Skeletal muscle tissue (tissue), 5 donors: ENCODE measurements at places on chromosomes 4 and X. TPM values are rescaled to one million over a fixed set of nuclear protein-coding genes. Genes with fewer than 3 reads are reported as not detected.

Gene BEND4
- under 0.01 TPM for total RNA-seq

Gene NDNF
- 5.2 TPM for total RNA-seq

Gene MMRN1
- 9.4 TPM for total RNA-seq

Gene PNCK
- not detected for total RNA-seq
